Activated naive CD4-positive, alpha-beta T cell treated with anti-CD3 and anti-CD28 coated beads for 36 hours (primary cell): ENCODE measurements at places on chromosomes 4 and X. TPM values are rescaled to one million over a fixed set of nuclear protein-coding genes. Genes with fewer than 3 reads are reported as not detected.

Gene HSFX3
- not detected for total RNA-seq

Gene GPR50
- total RNA-seq, result not detected

- DNase-seq, result no peak
These were observed 20.1 kb downstream of the CPZ start for GRCh38 chr4:8612646-8613045.

Gene NRK
- total RNA-seq, result not detected

GRCh38 chrX:148577741-148578140, 77.3 kb downstream of the AFF2 start:
- DNase-seq, result no peak

GRCh38 chr4:125388613-125389012, 73.9 kb downstream of the FAT4 start:
- no peak for DNase-seq

- no peak for DNase-seq
These were observed 79.5 kb upstream of the IRF2 start for GRCh38 chr4:184553891-184554290.

GRCh38 chr4:23422878-23423277, 467.0 kb downstream of the PPARGC1A start:
- no peak for DNase-seq
